Osteocyte (in vitro differentiated cells): ENCODE measurements at places on chromosomes 3 and 15. TPM values are rescaled to one million over a fixed set of nuclear protein-coding genes. Genes with fewer than 3 reads are reported as not detected.

DNA sequence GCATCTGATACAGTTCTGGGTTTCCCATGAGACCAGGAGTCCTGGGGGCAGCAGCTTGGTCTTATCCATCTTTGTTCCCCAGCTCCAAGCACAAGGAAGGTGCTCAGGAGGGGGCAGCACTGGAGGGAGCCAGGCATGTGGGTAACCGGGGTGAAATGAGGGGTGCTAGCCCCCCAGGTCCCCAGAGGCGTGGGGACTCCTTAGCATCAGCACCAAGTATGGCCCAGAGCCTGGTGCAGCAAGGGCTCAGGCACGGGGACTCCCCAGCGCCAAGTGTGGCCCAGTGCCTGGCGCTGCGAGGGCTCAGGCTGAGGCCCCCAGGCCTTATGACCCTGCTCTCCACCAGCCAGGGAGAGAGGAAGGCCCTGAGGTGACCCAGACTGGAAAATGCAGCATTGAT lies 94.1 kb downstream of the CHSY1 start:
- H3K27ac ChIP-seq = no peak overlapping the region
- DNase-seq = no peak
- no peaks in the 10 kb centered on the region for H3K27me3 ChIP-seq
- H3K4me1 ChIP-seq = peaks cover 44% of the 10 kb centered on the region
- no peaks in the 10 kb centered on the region for H3K36me3 ChIP-seq
- no peak overlapping the region for H3K4me3 ChIP-seq

DNA sequence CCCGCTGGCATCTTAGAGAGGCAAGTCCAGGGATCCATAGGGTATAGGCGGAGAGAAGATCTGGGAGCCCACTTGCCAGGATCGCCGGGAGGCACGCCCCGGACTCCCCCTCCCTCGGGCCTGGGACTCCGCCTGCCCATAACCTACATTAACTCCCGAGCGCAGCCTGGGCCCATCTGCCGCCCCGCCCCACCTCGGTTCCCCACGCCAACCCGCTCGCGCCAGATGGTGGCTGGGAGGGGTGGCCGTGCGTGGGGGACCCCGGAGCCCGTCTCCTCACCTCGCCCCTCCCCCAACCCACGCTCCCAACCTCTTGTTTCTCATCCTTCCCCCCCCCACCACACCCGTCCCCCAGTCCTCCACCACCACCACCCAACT lies 1.7 kb upstream of the DLL4 start:
- H3K4me1 ChIP-seq = peaks cover 36% of the 10 kb centered on the region
- H3K36me3 ChIP-seq = no peaks in the 10 kb centered on the region
- H3K4me3 ChIP-seq = peak overlapping the region; percentile 33
- no peak overlapping the region for H3K27ac ChIP-seq
- no peak for DNase-seq

Gene SLC51B
- total RNA-seq = not detected in 2 replicates

GRCh38 chr15:66591322-66591862 lies 25.6 kb upstream of the LCTL start:
- no peaks in the 10 kb centered on the region for H3K4me1 ChIP-seq
- H3K4me3 ChIP-seq = no peak overlapping the region
- peaks cover 22% of the 10 kb centered on the region for H3K27me3 ChIP-seq
- no peak for DNase-seq
- H3K36me3 ChIP-seq = no peaks in the 10 kb centered on the region
- H3K27ac ChIP-seq = no peak overlapping the region

DNA sequence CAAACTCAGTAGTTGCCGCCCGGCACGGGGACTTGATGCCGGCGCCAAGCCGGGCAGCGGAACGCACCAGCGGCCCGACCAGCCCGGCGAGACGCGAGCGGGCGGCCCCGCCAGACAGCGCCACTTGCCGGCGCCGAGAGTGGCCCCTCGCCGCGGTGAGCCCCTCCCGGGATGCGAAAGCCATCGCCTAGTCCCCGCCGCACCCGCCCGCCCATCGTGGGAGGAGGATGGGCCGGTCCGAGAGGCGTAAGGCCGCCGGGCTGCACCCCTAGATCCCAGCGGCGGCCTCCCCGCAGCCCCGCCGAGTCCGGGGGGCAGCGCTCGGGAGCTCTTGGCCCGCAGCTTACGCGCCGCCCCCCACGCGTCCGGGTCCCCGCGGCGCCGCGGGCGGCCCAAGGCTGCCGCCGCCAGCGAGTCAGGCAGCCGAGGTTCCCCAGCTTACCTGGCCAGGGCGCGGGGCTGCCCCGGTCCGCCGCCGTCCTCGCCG lies 609 bp downstream of the GOLGA8A start:
- H3K27me3 ChIP-seq = peaks cover 14% of the 10 kb centered on the region
- no peak overlapping the region for H3K27ac ChIP-seq
- DNase-seq = no peak
- H3K4me1 ChIP-seq = peaks cover 14% of the 10 kb centered on the region
- H3K4me3 ChIP-seq = peak overlapping the region; percentile 80

DNA sequence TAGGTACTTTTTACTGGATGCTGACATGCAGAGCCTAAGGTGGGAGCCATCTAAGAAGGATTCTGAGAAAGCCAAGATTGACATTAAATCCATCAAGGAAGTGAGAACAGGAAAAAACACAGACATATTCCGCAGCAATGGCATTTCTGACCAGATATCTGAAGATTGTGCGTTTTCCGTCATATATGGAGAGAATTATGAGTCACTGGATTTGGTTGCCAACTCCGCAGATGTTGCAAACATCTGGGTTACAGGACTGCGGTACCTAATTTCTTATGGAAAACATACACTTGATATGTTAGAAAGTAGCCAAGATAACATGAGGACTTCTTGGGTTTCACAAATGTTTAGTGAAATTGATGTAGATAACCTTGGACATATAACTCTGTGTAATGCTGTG lies 125.1 kb downstream of the PLCL2 start:
- H3K4me1 ChIP-seq = no peaks in the 10 kb centered on the region
- H3K27ac ChIP-seq = no peak overlapping the region
- no peaks in the 10 kb centered on the region for H3K36me3 ChIP-seq

Gene FGD5
- total RNA-seq = not detected in 2 replicates

- H3K27me3 ChIP-seq = no peaks in the 10 kb centered on the region
- H3K27ac ChIP-seq = no peak overlapping the region
- H3K4me1 ChIP-seq = no peaks in the 10 kb centered on the region
- DNase-seq = no peak
Observed at GRCh38 chr15:42184296-42184695, 23.8 kb downstream of the VPS39 start.

DNA sequence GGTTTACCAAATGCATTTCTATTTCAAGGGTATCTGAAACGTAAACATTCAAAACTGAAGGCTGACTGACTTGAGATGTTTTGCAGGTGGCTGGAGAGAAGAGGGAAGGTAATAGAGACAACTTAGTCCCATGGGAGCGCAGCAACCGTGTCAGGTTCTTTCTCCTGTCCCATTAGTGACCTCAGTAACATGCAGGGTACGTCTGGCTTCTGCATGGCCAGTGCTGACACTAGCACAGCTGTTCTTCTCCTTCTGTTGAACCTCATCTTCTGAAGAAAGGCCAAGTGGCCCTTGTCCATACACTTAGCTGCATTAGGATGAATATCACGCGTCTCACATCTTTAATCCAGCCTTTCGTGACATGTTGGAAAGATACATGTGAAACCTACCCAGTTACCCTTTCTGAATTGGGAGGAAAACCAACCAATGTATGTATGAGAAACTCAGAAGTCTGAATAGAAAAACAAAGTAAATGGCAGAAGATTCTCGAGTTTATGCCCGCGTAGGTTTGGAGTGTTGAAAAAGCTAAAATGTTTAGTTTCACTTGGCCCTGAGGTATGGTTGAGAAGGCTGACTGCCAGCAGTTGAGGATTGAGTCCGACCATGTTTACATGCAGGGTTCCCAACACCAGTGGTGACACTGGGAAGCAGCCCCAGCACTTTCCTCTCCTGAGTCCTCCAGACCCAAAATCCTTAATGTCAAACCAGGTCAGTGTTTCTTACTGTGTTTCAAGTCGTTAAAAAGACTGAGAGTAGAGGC lies 10.3 kb downstream of the NCBP2 start:
- H3K27me3 ChIP-seq = no peaks in the 10 kb centered on the region
- peaks cover 53% of the 10 kb centered on the region for H3K36me3 ChIP-seq
- no peak overlapping the region for H3K4me3 ChIP-seq
- DNase-seq = no peak
- H3K4me1 ChIP-seq = no peaks in the 10 kb centered on the region

- DNase-seq = peak; percentile 75
- H3K27ac ChIP-seq = no peak overlapping the region
- H3K4me1 ChIP-seq = peaks cover 21% of the 10 kb centered on the region
Observed at GRCh38 chr15:42734076-42734672, 2.8 kb downstream of the CDAN1 start.

Gene TNFAIP8L3
- 0.31 and 0.35 TPM in 2 replicates for total RNA-seq

DNA sequence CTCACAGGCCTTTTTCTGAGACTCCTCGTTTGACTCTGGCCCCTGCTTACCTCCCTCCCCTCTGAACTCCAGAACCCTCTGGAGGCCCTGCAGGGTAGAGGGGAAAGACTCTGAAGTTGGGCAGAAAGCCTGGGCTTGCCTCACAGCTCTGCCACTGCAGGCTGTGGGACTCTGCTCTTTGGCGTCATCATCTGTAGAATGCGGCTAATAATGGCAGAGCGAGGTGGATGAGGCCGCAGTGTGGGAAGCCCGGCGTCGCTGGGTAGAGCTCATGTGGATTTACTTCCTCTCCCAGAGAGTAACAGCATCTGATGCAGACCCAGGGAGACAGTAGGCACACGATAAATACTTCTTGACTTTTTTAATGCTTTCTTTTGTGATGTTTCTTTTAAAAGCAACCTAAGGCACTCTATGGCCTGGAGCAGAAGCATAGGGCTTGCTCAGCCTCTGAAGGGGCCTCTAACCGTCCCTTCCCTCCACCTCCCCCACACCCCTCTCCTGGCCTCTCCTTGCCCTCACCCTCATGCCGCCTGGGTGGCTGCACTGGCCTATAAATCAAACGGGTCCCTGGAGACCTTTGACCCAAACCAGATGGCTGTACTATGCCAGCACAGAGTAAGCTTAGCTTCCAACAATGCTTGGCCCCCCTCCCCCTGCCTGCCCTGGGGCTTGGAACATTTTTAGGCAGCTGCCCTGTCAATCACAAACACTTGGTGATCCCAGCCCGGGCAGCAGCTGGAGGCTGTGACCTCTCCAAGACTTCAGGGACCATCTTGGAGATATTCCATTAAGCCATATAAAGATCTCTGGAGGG lies 32.9 kb downstream of the SPSB4 start:
- peak; percentile 88 for DNase-seq
- peak overlapping the region; percentile 83 for H3K27ac ChIP-seq
- no peak overlapping the region for H3K4me3 ChIP-seq
- peaks cover 59% of the 10 kb centered on the region for H3K4me1 ChIP-seq
- no peaks in the 10 kb centered on the region for H3K27me3 ChIP-seq

- H3K36me3 ChIP-seq = no peaks in the 10 kb centered on the region
- no peak overlapping the region for H3K4me3 ChIP-seq
- no peak for DNase-seq
- H3K4me1 ChIP-seq = no peaks in the 10 kb centered on the region
Observed at GRCh38 chr3:70342149-70342548, 29.7 kb upstream of the MDFIC2 start.

DNA sequence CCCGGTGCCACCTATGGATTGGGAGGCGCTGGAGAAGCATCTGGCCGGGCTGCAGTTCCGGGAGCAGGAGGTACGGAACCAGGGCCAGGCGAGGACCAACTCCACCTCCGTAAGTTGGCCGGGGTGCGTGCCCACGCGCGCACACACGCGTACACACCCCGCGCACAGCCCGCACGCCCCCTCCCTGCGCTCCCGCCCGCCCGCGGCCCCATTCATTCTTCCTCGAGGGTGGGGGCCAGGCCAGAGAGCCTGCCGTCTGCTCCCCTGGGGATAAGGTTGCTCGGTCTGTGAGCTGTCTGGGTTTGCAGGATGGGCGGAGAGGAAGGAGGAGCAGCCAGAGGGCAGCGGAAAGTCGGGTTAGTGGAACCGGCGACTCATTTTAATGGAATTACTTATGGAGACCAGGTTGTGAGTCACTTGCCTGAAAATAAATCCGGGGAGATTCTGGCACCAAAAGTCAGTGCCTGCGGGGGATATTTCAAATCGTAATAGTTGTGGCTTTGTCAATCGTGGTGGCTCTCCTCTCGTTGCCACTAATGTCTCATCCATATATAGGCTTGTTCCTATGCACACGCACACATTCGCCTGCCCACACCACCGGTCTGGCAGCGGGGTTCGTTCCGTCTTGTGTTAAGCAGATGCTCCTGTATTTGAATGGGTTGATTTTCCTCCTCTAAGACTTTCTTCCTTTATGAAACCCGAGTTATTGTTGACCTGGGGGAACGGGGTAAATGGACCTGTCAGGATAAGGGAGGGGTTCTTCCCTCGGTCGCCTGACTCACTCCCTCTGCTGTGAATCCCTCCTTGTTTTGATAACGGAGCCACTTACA lies 223.4 kb upstream of the IL12A start:
- H3K4me1 ChIP-seq = peaks cover 51% of the 10 kb centered on the region
- DNase-seq = peak; percentile 93
- peaks cover 2% of the 10 kb centered on the region for H3K36me3 ChIP-seq
- H3K4me3 ChIP-seq = peak overlapping the region; percentile 83

DNA sequence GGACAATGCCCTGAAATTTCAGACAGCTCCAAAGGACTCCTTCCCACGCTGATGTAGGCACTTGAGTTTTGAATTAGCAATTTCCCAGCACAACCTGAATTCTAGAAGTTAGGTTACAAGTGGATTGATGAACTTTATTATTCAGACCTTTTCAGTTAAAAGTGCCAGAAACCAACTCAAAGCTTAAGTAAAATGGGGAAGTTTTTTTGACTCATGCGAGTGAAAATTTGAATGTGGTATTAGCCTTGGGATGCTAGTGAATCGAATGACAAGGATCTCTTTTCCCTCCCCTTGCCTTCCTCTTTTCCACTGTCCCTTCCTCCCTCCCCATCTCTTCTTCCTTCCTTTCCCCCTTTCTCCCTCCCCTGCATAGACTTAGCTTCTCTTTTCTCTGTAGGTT lies 295.1 kb upstream of the PROK2 start:
- H3K27me3 ChIP-seq = peaks cover 53% of the 10 kb centered on the region
- no peak for DNase-seq
- H3K36me3 ChIP-seq = no peaks in the 10 kb centered on the region

GRCh38 chr3:27145719-27146118 lies 223.5 kb downstream of the NEK10 start:
- no peak overlapping the region for H3K4me3 ChIP-seq
- peaks cover 10% of the 10 kb centered on the region for H3K36me3 ChIP-seq
- peaks cover 4% of the 10 kb centered on the region for H3K4me1 ChIP-seq
- DNase-seq = no peak
